NCI-H446 treated with DMSO at 0.1 percent for 48 hours (cell line): ENCODE measurements at places on chromosomes 2 and 18.

- DNase-seq, result no peak
Observed at GRCh38 chr18:75418293-75419005, 9.1 kb downstream of the SMIM21 start.

DNA sequence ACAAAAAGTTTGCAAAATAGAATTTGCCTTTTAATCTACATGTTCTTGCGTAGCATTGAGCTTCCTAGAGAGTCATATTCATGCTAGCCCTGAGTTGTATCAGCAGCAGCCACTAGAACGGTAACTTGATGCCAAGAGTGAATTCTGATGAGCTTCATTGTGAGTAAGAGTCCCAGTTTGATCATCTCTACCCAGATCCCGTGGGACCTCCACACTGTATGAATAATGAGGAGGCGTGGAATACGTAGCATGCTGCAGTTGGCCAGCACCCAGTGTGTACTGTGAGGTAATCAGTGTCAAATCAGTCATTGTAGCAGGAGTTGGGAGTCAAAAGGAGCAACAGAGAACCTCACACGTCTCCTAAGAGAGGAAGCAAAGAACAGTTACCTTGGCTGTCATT lies 197.9 kb downstream of the NEDD4L start:
- DNase-seq, result peak; percentile 71

- DNase-seq, result no peak
Observed at GRCh38 chr18:11175266-11175979, 26.1 kb upstream of the PIEZO2 start.

- DNase-seq, result no peak
Observed at GRCh38 chr2:73089270-73090030, 17.9 kb upstream of the SFXN5 start.

- DNase-seq, result no peak
Observed at GRCh38 chr2:611519-611918, 65.7 kb downstream of the TMEM18 start.

- DNase-seq, result peak; percentile 86
Observed at GRCh38 chr2:49972699-49973098, 818.4 kb upstream of the FSHR start.

DNA sequence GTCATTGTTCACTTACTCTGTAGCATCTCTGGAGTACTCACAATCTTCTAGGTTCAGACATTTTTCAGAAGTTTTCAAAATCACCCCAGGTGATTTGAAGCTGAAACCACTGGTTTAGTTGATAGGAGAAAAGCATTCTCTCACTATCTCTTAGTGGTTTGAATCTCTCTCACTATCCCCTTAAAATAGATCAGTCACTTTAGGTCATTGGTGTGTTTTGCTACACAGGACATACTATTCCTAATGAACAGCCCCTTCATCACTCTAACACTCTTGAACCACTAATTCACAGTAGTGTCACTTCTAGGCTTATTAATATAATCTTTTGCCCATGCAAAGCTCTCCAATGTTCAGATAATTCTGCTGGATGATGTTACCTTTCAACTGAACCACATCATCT lies 34.5 kb downstream of the LYPD6 start:
- DNase-seq, result no peak

GRCh38 chr18:74512321-74513053 lies 16.3 kb downstream of the CNDP2 start:
- DNase-seq, result no peak

GRCh38 chr2:160816916-160817499 lies 323.4 kb upstream of the RBMS1 start:
- DNase-seq, result peak; percentile 66

DNA sequence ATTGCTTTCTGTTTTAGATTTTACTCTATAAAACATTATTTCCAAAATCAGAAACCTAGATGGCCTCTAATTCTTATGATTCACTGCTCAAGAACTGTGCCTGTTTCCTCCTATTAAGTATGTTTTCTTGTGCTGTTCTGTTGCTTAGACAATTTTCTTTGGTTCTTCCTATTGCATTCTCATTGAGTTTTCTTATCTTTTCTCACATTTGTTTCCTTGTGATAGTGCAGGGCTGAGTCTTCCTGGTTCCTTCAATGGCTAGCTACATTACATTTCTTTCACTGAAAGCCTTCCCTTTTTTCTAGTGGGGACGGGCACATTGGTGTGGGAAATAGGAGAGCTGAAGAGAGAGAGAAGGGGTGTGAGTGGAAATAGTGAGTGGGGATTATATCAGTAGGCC lies 183.4 kb downstream of the CALCRL start:
- no peak for DNase-seq

GRCh38 chr2:96136129-96136720 lies 2.1 kb downstream of the ASTL start:
- no peak for DNase-seq

DNA sequence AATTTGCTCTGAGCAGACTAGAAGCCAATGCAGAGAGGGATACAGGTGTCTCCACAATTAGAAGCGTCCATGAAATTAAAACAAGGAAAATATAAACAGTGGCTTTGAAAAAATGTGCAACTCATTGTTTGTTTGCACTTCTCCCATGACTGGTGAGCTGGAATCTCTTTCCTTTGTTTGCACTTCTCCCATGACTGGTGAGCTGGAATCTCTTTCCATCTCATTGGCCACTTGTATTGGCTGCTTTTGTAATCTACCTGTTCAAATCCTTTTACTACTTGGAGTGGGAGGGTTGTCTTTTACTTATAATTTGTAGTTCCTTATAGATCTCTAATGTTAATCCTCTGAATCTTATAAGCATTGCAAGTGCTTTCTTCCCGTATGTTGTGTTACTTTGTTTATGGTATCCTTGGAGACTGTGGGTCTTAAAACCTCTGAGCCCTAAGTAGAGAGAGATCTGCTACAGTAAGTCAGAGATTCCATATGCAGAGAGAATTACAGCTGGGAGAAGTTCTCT lies 94.1 kb downstream of the RTN4 start:
- DNase-seq, result no peak

DNA sequence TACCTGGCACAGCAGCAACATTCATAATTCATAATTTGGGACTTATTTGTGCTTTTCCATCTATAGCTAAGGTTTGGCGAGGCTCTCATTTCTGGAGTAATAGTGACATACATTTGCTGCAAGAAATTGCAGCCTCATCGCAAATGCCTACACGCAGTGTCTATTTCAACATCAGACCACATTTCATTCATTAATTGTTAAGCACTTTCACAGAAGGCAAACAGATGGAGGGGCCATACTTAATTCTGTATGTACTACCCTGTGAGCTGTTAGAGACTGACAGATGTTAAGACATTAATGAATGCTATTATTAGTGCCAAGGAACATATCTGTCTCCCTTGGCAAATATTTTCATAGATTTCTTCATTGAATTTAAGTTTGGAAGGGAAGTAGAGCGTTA lies 125.7 kb downstream of the UXS1 start:
- DNase-seq, result peak; percentile 81

DNA sequence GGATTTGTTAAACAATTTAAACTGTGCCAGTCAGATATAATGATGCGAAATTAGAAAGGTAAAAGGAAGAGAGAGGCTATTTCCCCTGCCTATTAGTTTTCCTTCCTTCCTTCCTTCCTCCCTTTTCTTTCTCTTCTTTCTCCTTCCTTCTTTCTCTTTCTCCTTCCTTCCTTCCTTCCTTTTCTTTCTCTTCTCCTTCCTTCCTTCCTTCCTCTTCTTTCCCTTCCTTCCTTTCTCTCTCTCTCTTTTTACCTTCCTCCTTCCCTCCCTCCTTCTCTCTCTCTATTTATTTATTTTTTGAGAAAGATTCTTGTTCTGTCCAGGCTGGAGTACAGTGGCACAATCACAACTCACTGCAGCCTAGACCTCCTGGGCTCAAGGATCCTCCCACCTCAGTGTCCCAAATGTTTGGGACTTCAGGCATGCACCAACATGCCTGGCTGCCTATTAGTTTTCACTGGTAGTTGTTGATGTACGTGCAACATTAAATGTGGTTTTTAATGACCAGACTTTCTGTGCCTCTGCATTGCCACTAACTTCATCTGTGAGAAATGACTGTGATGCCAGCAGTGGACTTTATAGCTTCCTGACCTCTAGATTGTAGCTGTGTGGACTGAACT lies 48.7 kb upstream of the NFE2L2 start:
- no peak for DNase-seq

DNA sequence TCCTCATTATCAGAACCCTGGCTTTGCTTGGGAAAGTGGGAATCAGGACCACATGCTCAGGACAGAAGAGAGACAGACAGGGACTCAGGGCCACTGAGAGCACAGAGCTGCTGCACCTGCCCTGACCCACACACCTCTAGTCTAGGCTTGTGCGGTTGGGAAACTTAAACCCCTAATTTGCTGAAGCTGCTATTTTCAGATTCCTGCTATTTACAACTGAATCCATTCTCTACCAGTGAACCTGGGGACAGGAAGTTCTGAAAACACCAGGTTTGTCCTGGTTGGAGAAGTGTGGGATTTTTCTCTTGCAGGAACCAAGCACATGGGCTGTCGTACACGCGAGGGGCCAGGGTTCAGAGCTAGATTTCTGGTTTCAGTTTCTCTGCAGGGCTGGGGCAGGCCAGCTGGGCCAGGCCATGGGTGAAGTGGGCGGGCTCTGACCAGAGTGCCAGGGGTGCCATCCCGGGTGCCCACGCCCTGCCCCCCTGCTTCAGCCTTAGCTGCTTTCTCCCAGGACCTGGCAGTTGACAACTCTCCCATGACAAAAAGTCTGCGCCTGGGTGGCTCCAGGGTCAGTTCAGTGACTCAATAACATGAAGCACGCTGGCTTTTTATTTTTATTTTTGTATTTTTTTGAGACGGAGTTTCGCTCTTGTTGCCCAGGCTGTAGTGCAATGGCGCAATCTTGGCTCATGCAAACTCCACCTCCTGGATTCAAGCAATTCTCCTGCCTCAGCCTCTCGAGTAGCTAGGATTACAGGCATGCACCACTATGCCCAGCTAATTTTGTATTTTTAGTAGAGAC lies 51.3 kb upstream of the SLC1A4 start:
- DNase-seq, result no peak

DNA sequence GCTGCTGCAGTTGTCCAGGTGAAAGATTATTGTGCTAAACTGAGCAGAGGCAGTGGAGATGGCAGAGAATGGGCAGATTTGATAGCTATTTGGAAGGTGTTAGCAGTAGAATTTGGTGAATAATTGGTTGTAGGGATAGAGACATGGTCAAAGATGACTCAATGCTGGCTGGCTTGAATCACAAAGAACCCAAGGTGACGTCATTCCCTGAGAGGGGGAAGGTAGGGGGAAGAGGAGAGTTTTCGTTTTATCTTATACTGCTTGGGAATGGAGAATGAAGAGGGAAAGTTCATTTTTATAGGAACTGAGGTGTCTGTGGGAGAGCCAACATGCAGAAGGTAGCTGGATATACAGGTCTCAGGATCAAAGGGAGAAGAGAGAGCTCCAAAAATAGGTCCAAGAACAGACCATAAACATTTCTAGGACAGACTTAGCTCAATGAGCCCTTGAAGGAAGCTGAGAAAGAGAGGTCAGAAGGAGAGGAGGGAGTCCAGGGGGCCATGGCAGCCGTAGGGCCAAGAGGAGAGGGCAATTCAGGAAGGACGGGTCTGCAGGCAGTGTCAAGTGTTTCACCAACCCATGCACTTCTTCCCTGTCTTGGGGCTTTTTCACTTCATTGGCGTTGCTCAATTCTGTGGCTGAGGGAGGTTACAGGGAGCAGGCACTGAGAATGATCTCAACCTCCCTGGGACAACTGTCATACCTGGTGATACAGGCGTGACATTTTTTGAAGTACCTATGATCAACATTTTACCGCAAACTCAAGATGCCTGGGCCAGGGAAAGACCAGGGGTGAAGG lies 281.3 kb downstream of the TDRD15 start:
- DNase-seq, result no peak

- DNase-seq, result no peak
Observed at GRCh38 chr2:75208738-75209137, 9.4 kb upstream of the TACR1 start.

- no peak for DNase-seq
Observed at GRCh38 chr2:127176371-127177311, 43.5 kb downstream of the CYP27C1 start.

- DNase-seq, result no peak
Observed at GRCh38 chr2:109143214-109144187, 14.5 kb downstream of the SH3RF3 start.

DNA sequence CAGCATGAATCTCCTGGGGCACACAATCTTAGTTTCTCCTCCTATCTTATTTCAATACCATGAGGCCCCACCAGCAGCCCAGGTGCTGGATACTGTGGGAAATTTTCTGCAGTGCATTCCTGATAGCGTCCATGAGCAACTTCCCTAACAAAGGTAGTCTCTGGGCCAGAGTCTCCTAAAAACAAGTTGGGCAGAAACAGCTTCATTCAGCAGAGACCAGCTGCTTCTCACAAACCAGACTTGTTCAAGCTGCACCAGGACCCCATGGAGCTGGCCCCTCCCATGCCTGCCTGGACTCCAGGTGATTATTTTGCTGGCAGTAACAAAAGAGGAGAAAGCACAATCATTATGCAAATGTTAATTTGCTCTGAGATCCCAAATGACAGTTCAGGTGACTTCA lies 31.4 kb downstream of the MYO5B start:
- DNase-seq, result no peak
